Transverse colon (tissue), 4 donors: ENCODE measurements at places on chromosomes 7 and 10.

DNA sequence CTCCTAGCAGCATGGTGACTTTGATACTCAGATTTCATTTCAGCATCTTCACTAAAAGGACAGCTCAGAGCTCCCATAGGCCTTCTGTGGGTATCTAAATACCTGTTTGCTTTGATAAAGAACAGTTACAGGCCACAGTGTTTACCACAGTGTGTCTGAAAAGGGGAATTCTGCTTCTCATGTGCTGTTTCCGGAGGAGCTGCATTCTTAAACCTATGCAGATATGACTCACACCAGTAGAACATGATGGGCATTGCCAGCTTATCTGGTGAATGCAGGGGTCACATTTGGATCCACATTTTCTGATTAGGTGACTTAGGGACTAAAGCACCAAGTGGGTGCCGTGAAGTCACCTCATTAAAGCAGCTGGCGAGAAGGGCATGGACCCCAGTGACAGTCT is 52.6 kb downstream of the TRRAP start:
- DNase-seq, result no peak

DNA sequence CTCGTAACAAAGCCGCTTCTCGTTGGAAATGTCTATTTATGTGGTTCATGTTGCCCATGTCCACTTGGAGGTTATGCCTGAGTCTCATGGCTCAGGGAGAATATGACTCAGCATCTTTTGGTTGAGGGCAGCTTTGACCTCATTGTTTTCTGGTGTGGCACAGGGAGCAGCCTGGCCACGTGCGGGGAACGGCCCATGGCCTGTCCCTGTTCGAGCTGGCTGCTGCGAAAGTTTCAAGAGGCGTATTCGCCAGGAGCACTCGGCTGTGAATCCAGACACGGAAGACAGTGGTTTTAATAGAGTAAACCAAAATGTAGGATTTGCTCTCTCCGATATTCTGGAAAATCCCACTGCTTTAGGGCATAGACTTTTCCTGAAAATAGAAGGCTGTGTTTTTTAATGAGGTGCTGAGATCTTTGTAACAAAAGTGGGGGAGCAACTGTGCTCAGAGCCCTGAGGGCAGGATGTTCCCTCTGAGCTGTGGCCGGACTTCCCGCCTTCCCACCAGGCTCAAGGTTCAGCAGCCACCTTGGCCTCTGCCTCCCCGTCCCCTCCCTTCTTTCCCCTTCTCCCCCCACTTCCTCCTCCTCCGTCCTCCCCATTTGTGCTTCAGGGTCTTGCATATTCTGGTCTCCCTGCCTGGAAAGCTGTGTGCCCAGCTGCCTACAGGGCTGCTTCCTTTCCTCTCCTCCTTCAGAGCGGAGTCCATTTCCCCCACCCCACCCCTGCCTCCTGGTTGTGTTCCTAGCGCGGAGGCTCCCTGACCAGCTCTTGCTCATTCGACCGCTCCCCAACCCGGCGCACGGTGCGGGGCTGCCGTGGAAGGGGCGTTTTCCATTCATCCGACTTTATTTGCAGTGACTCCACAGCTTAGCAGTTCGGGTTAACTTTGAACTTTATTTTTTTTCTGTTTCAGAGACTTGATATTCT is 642.0 kb downstream of the SDK1 start:
- peak; percentile 50 for DNase-seq

- DNase-seq, result no peak
Measured at GRCh38 chr7:137791930-137792329, 54.8 kb downstream of the DGKI start.

GRCh38 chr10:127527891-127528290 is 21.2 kb upstream of the NPS start:
- no peak for DNase-seq

- DNase-seq, result no peak
Measured at GRCh38 chr7:113491305-113491704, 373.0 kb upstream of the SMIM30 start.

GRCh38 chr10:98169379-98169778 is 34.9 kb downstream of the R3HCC1L start:
- DNase-seq, result no peak

- peak; percentile 53 for DNase-seq
Measured at GRCh38 chr10:944034-944831, 12.7 kb upstream of the LARP4B start.

- no peak for DNase-seq
Measured at GRCh38 chr10:112203328-112204076, 19.9 kb upstream of the GPAM start.

GRCh38 chr10:46247808-46248569 is 38.8 kb upstream of the ANTXRL start:
- DNase-seq, result no peak

DNA sequence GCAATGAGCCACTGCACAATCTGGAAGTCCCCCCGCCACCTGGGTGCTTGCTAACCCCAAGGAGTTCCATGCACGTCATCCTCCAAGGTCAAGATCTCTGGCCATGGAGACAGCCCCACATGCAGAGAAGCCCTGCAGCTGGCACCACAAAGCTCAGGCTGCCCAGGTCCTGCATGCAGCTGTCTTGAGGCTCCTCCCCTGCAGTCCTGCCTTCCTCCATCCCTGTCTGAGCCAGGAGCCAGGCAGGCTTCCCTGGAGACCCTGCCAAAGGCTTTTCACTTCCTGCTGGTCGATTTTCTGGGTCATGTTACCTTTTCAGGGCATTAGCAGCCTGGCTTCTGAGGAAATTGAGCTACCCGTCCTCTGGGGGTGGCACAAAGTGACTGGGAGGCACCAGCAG is 12.5 kb upstream of the TMEM72 start:
- no peak for DNase-seq

GRCh38 chr10:73810358-73810734 is 1.1 kb downstream of the NDST2 start:
- no peak for DNase-seq
